ENCODE measurements at places on chromosomes 7 and 10.

DNA sequence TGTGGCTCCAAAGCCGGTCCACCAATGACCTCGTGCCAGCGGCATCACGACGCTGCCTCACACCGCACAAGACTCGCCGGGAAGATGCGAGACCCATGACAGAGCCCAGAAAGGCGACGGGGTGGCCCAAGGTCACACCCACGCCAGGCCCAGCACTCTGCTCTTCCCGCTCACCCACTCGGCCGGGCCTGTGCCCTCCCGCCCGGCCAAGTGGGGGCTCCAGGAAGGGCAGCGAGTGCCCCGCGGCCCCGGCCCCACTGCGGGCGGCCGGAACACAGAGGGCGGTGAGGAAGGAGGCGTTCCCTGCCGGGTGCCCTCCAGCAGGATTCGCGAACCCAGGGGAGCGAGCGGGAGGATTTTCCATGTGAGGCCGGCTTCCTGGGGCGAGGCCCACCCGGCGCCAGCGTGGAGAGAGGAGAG lies 56.3 kb downstream of the PDGFA start:
- DNase-seq = no peak

- DNase-seq = no peak
Observed at GRCh38 chr10:98485959-98486358, 39.2 kb upstream of the HPS1 start.

- DNase-seq = no peak
Observed at GRCh38 chr10:77289790-77290189, 347.8 kb downstream of the KCNMA1 start.

DNA sequence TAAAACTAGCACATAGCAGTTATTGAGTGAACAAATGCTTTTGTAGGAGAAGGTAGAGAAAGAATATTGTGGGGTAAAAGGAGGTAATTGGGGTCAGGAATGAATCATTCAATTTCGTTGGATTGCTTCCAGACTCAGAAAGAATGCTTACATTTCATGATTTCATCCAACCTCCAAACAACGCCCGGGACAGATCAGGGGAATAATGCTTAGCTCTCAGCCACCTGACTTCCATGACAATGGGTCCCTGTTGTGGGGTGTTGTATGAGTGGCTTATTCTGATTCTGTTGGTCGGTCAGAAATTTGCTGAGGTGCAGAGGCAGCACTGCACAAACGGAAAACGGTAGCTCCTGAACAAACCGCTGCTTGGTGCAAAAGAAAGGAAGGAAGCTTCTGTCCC lies 24.0 kb upstream of the INPP5F start:
- no peak for DNase-seq

GRCh38 chr7:48183965-48184364 lies 12.7 kb downstream of the ABCA13 start:
- no peak for DNase-seq

DNA sequence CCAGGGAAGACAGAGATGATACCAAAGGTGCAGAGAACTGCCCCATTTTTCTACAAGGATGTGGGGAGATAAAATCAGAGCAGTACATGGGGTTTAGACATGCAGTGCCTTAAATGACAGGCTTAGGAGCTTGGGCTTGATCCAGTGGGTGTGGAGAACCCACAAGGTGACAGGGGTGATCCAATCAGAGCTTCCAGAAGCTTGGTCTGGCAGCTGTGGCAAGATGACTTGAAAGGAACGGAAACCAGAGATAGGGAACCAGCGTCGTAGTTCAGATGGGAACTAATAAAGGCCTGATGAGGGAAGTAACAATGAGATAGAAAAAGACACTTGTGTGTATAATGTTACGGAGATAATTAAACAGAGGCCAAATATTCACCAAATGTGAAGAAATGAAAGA lies 80.7 kb downstream of the SLC37A3 start:
- DNase-seq = no peak

DNA sequence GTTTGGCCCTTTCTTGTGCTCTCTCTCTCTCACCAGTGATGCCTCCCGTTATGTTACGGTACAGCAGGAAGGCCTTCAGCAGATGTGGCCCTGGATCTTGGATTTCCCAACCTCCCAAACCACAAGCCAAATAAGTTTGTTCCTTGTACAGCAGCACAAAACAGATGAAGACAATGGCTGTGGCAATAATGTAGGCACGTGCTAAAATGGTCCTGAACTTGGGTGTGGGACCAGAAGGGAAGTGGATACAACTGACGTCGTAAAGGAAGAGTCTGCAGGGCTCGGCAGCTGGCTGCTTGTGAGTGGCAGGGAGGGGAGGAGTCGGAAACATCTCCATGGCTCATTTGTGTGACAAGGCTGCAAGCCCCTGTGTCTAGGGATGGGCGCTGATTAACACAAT lies 26.8 kb downstream of the PROSER2 start:
- DNase-seq = no peak

DNA sequence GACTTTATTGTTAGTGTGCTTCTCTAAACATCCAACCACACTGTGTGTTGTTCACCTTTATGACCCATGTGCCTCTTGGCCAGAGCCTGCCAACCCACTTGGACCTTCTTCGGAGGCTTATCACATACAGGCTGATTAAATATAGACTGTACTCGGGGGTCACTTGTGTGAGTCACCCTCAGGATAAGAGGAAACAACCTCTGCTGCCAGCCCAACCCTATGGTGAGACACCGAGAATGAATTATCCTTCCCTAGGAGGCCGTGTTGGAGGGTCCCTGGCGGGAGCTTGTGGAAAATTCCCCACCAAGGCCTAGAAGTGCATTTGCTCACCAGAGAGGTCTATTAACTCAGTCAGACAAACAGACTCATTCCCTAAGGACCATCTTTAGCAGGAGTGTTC lies 63.0 kb downstream of the FAS start:
- DNase-seq = no peak

- DNase-seq = no peak
Observed at GRCh38 chr10:68501691-68502090, 25.6 kb downstream of the SLC25A16 start.

- no peak for DNase-seq
Observed at GRCh38 chr7:33661430-33662160, 243.7 kb upstream of the BMPER start.

DNA sequence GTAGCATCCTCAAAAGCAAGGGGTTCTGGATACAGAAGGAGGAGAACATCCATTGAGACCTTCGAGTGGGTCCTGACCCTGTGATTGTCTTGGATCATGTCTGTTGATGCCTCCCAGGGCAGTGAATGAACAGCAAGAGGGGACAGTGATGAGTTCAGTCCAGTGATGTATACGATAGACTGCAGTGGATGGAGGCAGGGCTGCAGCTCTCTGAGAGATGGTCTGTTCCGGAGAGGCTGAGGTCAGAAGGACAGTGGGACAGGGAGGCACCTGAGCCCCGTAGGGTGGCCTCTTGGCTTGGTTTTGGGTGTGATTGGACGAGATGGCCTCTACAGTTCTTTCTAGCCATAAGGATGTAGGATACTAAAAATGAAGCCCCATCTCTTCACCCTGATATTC lies 280.4 kb downstream of the CAMK1D start:
- DNase-seq = no peak

- DNase-seq = no peak
Observed at GRCh38 chr10:121128164-121128563, 277.0 kb downstream of the WDR11 start.

- DNase-seq = no peak
Observed at GRCh38 chr7:73610105-73610504, 14.2 kb downstream of the MLXIPL start.

DNA sequence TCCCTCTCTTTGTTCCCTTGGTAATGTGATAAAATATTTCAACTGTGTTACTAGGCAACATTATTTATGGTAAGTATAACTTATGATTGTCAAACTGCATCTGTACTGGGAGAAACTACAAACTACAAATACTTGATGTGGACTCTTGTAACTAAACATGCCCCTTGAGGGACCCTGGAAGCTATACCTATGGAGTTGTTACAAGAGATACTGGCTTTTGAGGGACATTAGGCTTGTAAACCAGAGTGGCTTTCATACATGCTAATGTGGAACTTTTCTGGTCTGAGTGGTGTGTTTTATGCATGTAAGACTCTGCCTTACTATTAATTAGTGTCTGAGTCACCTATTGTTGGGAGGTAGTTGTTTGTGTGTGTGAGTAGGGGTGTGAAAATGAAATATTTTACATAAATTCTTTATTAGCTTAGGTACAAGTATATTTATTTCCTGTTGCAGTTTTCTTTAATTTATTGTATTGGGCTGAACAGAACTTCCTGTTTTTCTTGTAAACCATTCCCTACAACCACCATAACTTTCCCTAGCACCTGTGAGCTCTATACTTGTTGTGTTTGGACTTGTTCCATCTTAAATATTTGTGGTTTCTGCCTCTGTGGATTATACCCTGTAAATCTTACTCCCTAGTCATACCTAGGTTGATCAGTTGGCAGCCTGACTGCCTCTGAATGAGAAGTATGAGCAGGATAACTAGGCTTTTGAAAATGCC lies 49.8 kb downstream of the STK31 start:
- peak; percentile 17 for DNase-seq

DNA sequence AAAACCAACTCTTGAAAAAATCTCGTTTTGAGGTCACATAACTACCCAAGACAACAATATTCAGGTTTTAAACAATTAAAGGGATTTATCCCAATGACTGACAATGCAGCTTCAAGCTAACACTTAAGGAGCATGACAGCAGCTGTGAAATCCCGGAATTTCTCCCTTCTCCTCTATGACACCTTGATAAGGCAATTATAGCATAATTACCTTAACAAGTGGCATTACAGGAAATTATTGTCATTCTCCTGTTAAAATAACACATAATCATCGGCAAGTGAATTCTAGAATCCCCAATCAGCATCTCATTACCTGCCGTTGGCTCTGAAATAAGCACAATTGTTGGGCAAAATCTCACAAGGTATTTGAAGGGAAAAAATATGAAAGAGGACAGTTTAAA lies 417.0 kb upstream of the PFKP start:
- no peak for DNase-seq

GRCh38 chr10:125102246-125102645 lies 58.1 kb downstream of the CTBP2 start:
- no peak for DNase-seq

GRCh38 chr10:122847782-122848604 lies 2.3 kb upstream of the CUZD1 start:
- peak; percentile 86 for DNase-seq

DNA sequence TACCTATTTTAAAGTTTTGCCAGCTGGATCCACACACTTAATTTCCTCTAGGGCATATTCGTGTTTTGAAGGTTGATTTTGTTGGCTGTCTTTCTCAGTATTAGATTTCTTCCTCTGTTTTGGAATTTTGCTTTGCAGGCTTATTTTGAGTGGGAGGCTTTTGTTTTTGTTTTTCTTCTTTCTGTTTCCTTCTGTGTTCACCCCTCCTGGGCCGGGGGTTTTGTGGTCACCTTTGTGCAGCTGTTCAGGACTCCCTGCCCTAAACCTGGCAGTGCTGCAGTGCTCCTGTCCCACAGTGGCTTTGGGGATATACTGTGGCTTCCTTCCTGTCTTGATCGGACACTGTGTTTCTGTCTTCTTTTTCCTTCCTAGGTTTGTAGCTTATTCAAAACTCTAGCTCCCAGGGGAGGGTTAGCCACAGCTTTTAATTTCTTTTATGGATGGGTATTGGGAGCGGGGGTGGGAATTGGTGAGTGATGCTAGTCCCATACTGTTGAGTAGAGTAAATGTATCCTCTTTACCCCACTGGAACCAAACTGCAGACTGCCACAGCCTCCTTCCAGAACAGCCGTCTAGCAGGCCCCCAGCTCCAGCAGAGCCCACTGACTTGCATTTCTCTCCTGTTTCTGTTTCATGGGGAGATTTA lies 228.7 kb upstream of the FZD8 start:
- DNase-seq = no peak

- DNase-seq = no peak
Observed at GRCh38 chr10:28111712-28112111, 112.8 kb upstream of the ODAD2 start.

- no peak for DNase-seq
Observed at GRCh38 chr7:27132214-27132613, 1.7 kb upstream of the HOXA4 start.

GRCh38 chr10:5594271-5595049 lies 69.7 kb downstream of the CALML3 start:
- DNase-seq = no peak

DNA sequence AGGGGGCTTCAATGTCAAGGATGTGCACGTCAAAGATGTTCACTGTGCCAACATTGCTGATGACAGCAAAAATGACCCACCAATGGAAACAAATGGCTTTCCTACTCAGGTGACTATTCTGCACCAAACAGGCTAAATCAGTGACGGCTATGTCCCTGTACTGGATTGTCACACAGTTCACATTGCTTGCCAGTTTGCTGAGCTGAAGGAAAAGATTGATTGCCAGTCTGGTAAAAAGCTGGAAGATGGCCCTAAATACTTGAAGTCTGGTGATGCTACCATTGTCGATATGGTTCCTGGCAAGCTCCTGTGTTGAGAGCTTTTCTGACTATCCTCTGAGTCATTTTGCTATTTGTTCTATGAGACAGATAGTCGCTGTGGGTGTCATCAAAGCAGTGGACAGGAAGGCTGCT lies 202.2 kb upstream of the ETV1 start:
- DNase-seq = no peak

GRCh38 chr10:69847883-69848282 lies 46.2 kb downstream of the COL13A1 start:
- no peak for DNase-seq

DNA sequence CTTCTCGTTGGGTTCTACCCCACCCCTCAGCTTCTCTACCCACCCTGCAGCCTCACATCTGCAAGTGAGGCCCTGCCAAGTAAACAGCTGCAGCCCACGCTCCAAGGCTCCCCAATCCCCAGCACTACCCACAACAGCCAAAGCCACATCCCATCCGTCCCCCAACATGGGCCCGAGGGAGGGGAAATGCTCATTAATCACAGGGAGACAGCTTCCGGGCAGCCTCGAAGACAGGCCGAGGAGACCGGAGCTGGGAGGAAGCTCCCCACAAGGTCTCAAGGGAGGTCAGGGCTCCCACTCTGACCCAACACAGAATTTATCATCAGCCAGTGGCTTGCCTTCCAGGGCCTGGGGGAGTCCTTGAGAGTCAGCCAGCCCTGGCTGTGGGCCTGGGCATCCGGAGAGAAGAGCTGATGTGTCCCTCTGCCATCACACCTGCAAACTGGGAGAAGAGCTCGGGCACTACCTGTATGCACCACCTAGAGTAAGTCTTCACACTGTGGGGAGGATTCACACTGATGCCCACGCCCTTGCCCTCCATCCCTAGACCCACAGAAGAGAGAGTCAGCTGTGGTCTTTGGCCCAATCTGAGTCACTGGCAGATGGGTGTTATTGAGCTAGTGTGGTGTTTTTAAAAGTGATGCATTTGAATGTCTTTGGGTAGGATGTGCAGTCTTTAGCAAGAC lies 115.5 kb upstream of the ZMIZ1 start:
- no peak for DNase-seq

DNA sequence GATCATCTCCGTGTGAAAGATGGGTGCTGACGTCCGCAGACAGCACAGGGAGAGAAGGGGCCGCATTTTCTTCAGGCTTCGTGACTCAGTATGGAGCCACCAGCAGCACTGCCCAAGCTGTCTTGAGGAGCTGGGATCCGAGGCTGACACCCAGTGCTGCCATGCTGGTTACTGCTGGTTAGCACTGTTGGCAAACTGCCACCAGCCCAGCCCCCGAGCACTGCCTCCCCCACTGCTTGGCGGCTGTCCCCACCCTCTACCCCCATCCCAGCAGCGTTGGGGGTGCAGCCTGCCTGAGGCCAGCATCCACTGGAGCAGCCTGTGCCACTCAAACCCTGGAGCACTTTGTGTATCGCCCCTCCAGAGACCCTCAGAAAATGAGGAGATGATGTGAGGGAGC lies 35.8 kb upstream of the EN2 start:
- no peak for DNase-seq
